Stimulated activated naive CD8-positive, alpha-beta T cell treated with anti-CD3 and anti-CD28 coated beads, Interleukin-15, amount 100 ng/mL, for 72 hours (primary cell): ENCODE measurements at places on chromosomes 7 and 10.

DNA sequence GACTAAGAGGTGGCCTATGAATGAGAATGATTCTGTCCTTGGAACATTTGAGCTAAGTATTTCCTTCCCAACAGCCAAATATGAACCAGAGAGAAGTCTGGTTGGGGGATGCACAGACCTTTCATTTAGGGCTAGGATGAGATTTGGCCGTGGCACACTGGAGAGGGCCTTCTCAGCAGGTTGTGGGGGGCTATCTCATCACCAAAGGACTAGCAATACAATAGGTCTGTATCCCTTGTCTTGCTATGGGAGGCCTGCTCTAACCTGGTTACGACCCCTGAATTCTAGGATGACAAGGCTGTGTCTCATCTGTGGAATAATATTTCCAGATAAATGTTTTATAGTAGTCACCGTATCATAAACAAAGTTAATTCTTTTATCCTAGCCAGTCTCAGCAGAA is 133.0 kb downstream of the CHRM2 start:
- DNase-seq: no peak

GRCh38 chr10:48445932-48446331 is 139.5 kb downstream of the MAPK8 start:
- DNase-seq: no peak

DNA sequence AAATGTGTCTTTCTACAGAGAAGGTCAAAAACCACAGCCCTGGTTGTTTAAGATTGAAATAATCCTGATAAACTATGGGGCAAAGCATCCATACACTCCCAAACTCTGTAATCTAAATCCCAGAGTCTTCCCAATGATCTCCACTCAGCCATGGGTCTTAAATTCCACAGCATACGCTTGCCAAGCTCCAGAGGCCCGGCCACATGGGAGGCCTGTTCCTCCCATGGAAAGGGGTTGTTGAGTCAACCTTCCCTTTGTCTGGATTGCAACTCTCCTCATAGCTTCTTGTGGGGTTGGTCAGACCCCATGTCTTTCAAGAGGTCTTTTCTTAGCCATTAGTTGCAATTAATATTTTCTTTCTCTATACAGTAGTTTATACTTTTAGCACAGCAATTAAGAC is 718 bp upstream of the STEAP4 start:
- DNase-seq: no peak

DNA sequence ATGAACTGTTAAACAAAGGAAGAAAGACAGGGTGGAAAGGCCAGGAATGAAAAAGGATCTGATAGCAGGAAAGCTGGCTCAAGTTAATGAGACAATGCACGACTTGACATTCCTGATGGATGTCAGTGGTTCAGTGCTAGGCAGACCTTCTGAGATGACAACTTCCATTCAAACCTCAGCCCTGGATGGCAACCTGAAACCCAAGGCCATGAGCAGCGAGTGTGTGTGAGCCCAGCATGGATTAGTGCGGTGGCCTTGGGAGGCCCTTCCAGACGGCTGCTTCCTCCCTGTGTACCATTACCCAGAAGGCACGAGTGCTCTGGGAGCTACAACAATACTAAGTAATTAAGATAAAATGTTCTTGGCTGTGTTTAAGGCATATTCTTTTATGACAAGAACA is 18.8 kb downstream of the TRIL start:
- DNase-seq: no peak

DNA sequence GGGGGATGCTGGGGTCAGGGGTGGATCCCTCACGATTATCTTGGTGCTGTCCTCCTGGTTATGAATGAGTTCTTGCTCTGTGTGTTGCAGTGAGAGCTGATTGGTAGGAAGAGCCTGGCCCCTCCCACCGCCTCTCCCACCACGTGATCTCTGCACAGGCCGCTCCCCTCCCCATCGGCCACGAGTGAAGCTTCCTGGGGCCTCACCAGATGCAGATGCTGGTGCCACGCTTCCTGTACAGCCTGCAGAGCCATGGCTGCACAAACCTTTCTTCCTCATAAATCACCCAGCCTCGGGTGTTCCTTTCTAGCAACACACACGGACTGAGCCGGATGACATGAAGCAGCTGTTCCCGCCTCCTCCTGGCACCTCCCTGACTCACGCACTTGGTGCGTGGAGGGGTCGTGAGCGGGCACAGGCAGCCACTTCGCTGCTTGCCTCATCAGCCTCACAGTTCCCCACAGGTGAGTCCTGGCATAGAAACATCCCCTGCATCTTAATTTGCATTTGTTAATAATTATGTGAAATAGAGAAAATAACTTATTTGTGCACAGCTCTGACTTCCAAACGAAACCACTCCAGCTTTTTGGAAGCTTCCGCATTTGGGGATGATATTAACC is 210.8 kb downstream of the ADARB2 start:
- DNase-seq: no peak

GRCh38 chr7:121837462-121837861 is 35.5 kb upstream of the PTPRZ1 start:
- no peak for DNase-seq

GRCh38 chr10:80509403-80510161 is 28.1 kb upstream of the SH2D4B start:
- no peak for DNase-seq

- no peak for DNase-seq
These were observed 28.2 kb upstream of the AKAP9 start for GRCh38 chr7:91912494-91912893.

- no peak for DNase-seq
These were observed 61.2 kb upstream of the ODAD2 start for GRCh38 chr10:28060031-28060607.

- no peak for DNase-seq
These were observed 17.5 kb upstream of the SERPINE1 start for GRCh38 chr7:101109368-101109767.

- DNase-seq: no peak
These were observed 277.6 kb upstream of the PHF14 start for GRCh38 chr7:10696064-10696463.

DNA sequence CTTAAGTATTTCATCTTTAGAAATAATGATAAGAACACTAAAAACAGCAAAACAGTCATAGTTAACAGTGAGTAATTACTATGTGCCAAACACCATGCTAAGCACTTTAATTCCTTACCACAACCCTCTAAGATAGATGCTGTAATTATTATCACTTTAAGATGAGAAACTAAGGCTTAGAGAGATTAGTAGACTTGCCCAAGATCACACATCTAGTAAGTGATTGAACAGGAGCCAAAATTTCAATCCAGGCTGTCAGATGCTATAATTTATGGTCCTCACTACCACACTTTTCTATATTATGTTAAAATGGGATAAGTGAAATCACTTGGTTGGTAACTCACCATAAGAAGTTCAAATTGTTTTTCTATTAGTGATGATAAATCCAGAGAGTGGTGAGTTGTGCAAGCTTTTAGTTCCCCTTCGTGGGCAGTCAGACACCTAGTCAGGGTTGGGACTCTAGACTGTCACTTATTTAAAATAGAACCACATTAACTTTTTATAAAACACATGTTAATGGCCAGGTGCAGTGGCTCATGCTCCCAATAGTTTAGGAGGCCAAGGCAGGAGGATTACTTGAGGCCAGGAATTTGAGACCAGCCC is 85.9 kb upstream of the GATA3 start:
- no peak for DNase-seq

GRCh38 chr7:29285861-29286260 is 91.3 kb downstream of the CHN2 start:
- no peak for DNase-seq

GRCh38 chr7:95688931-95689495 is 83.3 kb upstream of the DYNC1I1 start:
- DNase-seq: no peak

DNA sequence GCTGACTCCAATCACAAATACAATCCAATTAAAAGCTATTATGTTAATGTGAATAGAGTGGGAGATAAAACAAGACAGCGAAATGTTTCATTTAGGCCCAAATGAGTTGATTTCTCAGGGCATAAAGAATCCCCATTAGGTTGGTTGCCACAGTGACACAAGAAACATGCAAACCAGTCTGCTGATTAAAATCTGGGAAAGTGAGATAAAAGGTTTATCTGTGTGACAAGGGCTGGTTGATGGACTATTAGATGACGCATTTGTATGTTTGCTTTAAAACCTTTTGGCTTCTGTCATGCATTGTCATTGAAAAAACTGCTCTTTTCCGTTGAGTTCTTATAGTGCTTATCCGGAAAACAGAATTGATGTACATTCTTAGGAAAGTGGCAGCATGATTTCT is 658.2 kb downstream of the GATA3 start:
- DNase-seq: no peak

GRCh38 chr10:10589540-10590303 is 427.9 kb upstream of the CELF2 start:
- peak; percentile 8 for DNase-seq

DNA sequence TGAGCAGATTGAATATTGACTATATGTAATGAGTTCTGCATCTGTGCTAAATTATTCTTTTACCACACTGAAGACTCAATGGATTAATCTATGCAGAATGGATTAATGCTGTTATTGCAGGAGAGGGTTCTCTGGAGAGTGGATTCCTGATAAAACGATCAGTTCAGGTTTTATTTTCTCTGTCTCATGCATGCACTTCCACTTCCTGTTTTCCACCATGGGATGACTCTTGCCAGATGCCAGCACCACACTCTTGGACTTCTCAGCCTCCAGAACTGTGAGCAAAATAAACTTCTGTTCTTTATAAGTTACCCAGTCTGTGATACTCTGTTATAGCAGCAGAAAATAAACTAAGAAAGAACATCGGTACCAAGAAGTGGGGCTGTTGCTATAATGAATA is 207.5 kb downstream of the KCND2 start:
- no peak for DNase-seq

DNA sequence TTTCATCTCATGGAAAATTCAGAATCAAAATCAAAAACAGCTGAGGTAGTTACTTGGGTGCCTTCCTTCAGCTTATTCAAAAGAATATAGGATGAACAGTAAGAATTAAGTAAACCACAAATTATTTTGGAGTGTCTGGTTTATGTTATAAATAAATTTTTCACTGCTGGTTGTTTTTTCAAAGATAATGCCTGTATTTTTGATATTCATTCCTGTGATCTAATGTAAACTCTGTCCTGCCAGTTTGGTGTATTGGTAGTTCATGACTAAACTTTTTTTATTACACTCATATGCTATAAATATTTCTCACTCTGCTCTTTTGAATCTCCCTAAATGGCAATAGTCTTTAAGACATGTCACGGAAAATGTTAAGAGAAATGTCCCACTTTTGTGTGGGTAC is 11.6 kb upstream of the RAB11FIP2 start:
- DNase-seq: no peak

GRCh38 chr10:67280405-67280804 is 354.6 kb downstream of the LRRTM3 start:
- no peak for DNase-seq
